Stimulated activated CD4-positive, alpha-beta T cell treated with anti-CD3 and anti-CD28 coated beads, Interleukin-15, amount 100 ng/mL, for 1 hour (primary cell): ENCODE measurements at places on chromosomes 7 and 10.

DNA sequence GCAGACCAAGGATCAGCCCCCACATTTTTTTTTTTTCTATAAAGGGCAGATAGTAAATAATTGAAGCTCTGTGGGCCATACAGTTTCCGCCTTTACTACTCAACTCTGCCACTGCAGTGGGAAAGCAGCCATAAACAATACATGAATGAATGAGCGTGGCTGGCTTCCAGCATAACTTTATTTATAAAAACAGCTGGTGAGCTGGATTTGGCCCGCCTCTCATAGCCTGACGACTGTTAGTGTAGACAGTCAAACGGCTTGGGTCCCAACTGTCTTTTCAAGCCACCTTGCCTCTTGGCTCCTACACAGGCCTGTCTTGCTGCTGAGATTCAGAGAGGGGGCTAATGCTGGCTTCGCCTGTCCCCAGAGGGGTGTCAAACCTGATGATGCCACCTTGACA is 169.8 kb upstream of the GPR26 start:
- DNase-seq = no peak

DNA sequence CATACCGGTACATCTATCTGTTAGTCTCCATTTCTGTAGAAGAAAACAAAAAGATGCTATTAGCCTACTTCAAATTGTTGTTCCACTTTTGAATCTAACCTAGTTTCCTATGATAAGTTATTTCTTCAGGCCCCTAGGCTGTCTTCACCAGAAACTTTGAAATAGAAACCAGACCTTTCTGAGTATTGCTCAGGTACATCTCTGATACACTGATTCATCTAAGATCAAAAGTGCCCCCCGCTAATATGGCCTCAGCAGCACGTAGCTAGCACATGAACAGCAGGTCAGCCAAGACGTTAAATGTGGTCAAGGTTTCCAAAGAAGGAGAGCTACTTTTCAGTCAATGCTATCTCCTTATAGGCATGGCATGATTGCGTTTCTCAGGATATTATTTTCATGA is 23.6 kb downstream of the CTAGE6 start:
- DNase-seq = no peak

GRCh38 chr7:47725031-47725780 is 143.3 kb upstream of the TNS3 start:
- no peak for DNase-seq

GRCh38 chr7:26954951-26955350 is 90.6 kb upstream of the SKAP2 start:
- DNase-seq = no peak

DNA sequence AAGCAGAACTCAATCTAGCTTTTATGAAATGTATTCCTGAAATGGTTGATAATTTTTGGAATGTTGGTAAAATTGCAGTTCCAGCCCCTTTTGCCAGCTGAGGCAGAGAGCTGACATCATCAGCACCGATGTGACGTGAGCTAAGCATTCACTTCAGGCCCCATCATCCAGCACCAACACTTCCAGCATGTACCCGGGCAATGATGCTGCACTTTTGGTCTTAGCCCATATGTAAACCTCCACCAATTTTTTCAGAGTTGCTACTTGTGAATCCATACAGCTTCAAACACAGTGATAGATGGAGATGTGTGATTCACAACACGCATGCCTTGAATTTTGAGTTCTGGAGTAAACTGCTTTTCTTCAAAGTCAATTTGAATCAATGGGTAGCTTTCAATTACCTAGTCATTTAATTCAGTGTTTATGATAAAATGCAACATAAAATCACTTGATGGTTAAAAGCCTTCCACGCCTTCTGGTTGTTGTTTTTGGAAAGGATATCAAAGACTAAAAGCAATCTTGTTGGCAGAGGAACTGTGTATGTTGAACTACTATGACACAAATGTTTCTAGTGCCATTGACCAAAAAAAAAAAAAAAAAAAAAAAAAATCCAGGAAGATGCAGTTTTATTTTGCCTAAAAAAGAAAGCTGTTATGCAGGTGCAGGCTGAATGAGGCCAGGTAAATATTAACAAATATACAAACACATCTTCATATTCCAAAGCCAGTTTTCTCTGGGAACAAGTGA is 73.9 kb downstream of the NRP1 start:
- no peak for DNase-seq

- DNase-seq = no peak
These were observed 46.4 kb downstream of the TMEM168 start for GRCh38 chr7:112743811-112744210.

DNA sequence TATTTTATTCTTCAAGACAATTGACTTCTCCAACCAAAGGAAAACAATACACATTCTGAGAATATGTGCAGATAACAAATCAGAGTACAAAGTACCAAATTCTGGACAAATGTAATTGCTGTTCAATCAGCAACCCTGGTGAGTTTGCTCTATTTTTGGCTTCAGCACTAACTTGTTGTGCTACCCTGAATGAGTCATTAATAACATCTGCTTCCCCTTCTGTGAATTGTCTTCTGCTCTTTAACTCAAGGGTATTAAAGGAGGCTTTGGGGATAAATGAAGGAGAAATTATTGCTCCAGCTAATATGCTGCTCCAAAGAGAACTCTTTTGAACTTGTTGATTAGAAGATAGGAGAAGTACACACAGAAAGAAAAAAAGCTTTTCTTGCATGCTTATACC is 459.3 kb downstream of the HTR7 start:
- DNase-seq = no peak

DNA sequence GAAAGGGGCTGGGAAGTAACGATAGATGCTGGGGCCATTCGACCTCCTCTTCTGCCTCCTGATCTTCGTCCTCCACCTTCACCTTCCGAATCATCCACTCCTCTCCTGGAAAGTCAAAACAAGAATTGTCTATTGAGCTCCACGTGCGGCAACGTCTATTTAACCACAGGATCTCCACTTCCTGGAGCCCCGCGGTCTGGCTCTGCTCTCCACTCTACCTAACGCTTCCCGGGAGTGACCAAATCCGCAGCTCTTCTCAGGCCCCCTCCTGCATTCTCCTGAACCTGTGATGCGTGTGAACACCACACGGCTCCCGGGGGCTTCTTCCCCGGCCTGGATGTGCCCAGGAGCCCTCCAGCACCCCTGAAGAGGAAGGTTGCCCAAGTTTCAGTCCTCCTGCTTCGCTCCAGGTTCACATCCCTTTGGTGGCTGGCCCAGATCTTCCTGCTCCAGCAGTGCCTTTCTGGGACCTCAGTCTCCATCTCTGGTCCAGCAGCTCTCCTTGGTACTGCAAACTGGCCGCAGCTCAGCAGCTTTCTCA is 7.2 kb downstream of the ZNF467 start:
- DNase-seq = no peak
